ENCODE measurements at places on chromosomes 3 and 15. TPM values are rescaled to one million over a fixed set of nuclear protein-coding genes. Genes with fewer than 3 reads are reported as not detected.
A peak's percentile ranks its signal among the peaks of the same experiment; 100 is the strongest.

DNA sequence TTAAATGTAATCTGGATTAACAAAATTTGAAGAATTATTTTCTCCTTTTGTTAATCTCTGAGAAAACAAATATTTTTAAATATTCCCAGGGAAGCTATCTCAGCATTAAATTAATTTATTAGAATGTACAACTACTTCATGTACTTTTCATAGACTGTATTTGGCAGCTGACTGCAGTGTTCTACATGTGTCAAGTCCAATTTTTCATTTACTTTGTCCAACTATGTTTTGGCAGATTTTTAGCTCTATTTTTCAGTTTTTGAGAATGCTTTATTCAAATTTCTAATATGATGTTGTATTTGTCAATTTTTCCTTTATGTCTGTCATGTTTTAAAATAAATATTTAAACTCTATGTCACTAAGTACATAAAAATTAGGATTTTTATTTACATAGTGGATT is 925.1 kb downstream of the OTOL1 start:
- H3K4me3 ChIP-seq: no peak overlapping the region
- H3K4me1 ChIP-seq: no peaks in the 10 kb centered on the region
- no peak for DNase-seq
- no peaks in the 10 kb centered on the region for H3K27me3 ChIP-seq

ZNF660 gene
- total RNA-seq: 1.6 TPM

GOLGA6D gene
- not detected for total RNA-seq

DNA sequence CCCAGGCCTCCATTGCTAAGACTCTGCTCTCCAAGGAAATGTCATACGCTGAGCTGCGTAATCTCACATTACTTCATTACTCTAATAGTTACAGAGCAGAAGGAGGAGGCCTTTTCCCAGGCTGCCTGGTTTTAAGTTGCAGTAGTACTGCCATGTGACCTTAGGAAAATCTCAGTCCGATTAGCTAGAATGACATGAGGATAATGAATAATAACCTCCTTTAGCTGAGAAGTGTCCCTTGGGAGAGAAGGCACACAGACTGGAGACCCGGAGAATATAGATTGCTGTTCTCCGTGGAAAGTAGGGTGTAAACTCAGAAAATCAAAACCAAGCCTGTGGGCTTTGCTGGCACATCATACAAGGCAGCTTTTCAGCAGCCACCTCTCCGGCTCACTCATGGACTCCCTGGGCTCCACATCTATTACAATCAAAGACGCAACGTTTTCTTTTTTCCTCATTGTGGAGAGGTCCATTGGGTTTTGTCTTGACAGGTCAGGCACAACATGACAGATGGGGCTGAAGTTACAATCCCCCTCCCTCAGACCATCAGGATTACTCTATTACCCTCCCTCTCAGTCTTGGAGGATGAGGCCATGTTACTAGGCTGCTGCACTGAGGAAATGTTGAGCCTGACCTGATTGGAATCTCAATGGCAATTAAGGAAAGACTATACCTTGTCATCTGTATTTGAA is 134.8 kb upstream of the MB21D2 start:
- no peak overlapping the region for H3K4me3 ChIP-seq
- H3K4me1 ChIP-seq: no peaks in the 10 kb centered on the region
- peaks cover 8% of the 10 kb centered on the region for H3K27me3 ChIP-seq
- H3K36me3 ChIP-seq: no peaks in the 10 kb centered on the region
- no peak for DNase-seq

DNA sequence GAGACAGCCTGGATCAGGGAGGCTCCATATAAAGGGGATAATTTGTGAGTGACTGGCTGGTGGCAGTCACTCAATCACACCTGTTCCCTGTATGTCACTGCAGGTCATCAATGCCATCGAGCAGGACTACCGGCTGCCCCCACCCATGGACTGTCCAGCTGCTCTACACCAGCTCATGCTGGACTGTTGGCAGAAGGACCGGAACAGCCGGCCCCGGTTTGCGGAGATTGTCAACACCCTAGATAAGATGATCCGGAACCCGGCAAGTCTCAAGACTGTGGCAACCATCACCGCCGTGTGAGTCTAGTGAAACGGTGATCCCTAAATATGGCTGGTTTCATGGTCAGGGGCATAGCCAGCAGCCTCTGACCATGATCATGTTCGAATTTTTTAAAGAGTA is 453.2 kb downstream of the EPHB1 start:
- no peaks in the 10 kb centered on the region for H3K36me3 ChIP-seq
- H3K27ac ChIP-seq: no peak overlapping the region
- no peak overlapping the region for H3K4me3 ChIP-seq
- no peaks in the 10 kb centered on the region for H3K27me3 ChIP-seq
- no peak for DNase-seq

DNA sequence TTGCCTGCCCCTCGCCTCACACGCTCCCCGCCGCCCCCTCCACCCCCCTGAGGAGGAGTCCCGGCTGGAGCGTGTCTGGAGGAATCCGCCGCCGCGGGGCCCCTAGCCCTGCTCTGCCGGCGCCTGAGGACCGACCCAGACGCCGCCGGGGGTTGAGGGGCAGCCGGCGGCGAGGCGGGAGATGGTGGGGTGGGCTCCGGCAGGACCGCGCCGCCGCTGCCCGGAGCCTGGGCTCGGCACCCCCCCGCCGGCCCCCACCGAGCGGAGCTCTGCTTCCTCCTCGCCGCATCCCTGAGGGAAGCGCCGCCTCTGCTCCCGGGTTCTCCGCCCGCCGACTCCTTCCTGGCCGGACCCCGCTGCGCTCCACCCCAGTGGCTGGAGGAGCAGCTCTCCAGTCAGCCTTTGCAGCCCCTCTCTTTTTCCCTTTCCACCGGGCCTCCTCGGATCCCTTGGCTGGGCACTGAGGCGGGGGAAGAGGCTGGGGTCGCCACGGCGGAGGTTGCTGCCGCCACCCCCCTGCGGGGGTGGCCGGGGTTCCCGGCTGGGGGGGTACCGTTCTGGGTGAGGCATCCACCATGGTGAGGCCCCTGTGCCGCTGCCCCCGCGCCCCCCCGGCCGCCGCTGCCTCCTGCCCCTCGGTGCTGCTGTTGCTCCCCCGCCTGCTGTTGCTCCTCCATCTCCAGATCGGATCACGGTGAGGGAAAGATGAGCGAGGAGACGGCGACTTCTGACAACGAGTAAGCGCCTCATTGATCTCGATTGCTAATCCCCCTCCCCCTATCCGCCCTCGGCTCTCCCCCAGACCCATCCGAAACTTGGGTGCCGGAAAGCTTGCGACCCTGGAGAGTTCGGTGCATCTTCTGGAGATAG is at the start of gene SPRED1:
TSS of gene SPRED1 (plus strand) at position 356 of the 870 bp plus-strand sequence. CDS start at position 706, 350 bp downstream.
- H3K4me1 ChIP-seq: peaks cover 27% of the 10 kb centered on the region
- peak within 1 kb of the TSS; percentile 67 for H3K27ac ChIP-seq
- peaks cover 39% of the 10 kb centered on the region for H3K27me3 ChIP-seq
- no peaks in the 10 kb centered on the region for H3K36me3 ChIP-seq

WDR76 gene
- 81.1 TPM for total RNA-seq

GRCh38 chr3:132418916-132419315 is 1.6 kb downstream of the DNAJC13 start:
- peaks cover 14% of the 10 kb centered on the region for H3K36me3 ChIP-seq
- peak overlapping the region; percentile 99 for H3K4me3 ChIP-seq
- H3K4me1 ChIP-seq: peaks cover 41% of the 10 kb centered on the region
- H3K27me3 ChIP-seq: no peaks in the 10 kb centered on the region
- DNase-seq: no peak

- H3K36me3 ChIP-seq: no peaks in the 10 kb centered on the region
- DNase-seq: no peak
- no peak overlapping the region for H3K4me3 ChIP-seq
- no peak overlapping the region for H3K27ac ChIP-seq
- peaks cover 3% of the 10 kb centered on the region for H3K27me3 ChIP-seq
Measured at GRCh38 chr3:193732827-193733226, 139.8 kb downstream of the OPA1 start.

KCNAB1 gene
- not detected for total RNA-seq

DNA sequence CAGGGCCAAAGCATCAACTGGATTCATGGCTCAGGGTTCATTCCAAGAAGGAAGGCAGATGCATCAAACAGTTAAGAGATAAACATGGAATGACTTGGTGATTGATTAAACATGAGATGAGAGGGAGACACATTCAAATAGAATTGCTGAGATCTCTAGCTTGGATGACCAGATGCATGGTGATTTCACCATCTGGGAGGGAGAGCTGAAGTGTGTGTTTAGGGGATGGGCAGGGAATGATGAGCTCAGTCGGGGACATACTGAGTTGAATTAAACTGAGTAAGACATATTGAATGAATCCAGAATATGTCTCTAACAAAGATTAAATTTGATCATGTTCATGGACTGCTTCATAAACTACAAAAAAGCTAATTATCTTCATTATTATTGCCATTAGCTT is 35.5 kb downstream of the CADPS start:
- H3K27me3 ChIP-seq: no peaks in the 10 kb centered on the region
- H3K27ac ChIP-seq: no peak overlapping the region
- no peak overlapping the region for H3K4me3 ChIP-seq

GRCh38 chr3:117019082-117019713 is 309.6 kb downstream of the TUSC7 start:
- H3K4me3 ChIP-seq: no peak overlapping the region
- DNase-seq: peak; percentile 4
- H3K36me3 ChIP-seq: no peaks in the 10 kb centered on the region
- H3K27me3 ChIP-seq: no peaks in the 10 kb centered on the region

LDHAL6B gene
- not detected for total RNA-seq

DNA sequence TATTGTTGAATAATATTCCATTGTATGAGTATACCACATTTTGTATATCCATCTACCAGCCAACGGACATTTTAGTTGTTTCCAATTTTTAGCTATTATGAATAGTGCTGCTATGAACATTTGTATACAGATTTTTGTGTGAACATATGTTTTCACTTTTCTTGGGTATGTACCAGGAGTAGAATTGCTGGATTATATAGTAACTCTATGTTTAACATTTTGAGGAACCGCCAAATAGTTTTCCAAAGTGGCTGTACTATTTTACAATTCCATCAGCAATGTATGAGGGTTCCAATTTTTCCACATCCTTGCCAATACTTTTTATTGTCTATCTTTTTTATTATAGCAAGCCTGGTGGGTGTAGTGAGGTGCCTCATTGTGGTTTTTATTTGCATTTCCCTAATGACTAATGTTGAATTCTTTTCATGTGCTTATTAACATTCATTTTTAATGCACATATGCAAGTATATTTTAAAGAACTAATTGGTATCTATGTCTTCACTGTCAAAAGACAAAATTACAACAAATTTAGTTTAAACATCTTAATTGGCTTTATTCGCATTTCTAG is 77.5 kb upstream of the PIAS1 start:
- no peaks in the 10 kb centered on the region for H3K4me1 ChIP-seq
- H3K36me3 ChIP-seq: no peaks in the 10 kb centered on the region
- no peak overlapping the region for H3K27ac ChIP-seq
- DNase-seq: no peak
- H3K4me3 ChIP-seq: no peak overlapping the region
- no peaks in the 10 kb centered on the region for H3K27me3 ChIP-seq

DNA sequence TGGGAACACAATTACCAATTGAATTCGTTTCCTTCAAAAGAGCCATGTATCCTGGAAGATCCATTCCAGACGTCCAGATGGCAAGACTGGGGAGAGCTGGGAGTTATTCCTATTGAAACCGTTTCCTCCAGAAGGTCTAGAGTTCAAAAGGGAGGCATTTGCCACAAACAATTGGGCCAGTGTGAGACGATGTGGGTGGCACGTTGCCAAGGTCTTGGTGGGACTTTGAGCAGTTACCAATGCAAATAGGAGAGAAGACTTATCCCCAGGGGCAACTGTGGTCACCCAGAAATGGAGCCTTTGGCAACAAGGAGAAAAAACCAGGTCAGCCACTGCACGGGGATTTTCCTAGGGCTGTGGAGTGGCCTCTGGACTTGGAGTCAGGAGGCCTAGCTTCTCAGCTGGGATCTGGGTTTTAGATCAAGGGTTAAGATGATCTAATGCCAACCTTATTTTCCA is 29.6 kb upstream of the TLE3 start:
- H3K36me3 ChIP-seq: no peaks in the 10 kb centered on the region
- H3K4me3 ChIP-seq: no peak overlapping the region
- DNase-seq: no peak
- H3K27ac ChIP-seq: no peak overlapping the region
- no peaks in the 10 kb centered on the region for H3K4me1 ChIP-seq
- H3K27me3 ChIP-seq: no peaks in the 10 kb centered on the region

GRCh38 chr15:28993051-28993719 is 107.4 kb downstream of the APBA2 start:
- H3K4me3 ChIP-seq: no peak overlapping the region
- no peak for DNase-seq
- peaks cover 60% of the 10 kb centered on the region for H3K4me1 ChIP-seq
- H3K27me3 ChIP-seq: no peaks in the 10 kb centered on the region
- peak overlapping the region; percentile 83 for H3K27ac ChIP-seq

CSPG4 gene
- not detected for total RNA-seq

DNA sequence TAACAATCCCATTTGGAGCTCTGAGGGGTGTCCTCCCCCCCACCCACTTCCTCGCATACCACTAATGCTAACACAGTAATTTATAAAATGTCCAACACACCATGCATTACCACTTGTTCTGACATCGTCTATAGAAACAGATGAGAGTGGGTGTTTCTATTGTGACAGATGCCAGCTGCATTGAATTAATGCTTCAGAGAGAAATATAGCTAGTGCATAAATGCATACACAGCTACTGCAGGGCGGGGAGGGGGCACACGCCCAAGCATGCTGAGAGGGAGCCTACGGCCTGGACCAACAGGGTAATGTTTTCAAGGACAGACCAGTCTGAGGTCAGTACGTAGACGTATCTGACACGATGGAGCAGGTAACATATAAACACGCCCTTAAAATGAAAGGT is 106.0 kb upstream of the FEZF2 start:
- no peak overlapping the region for H3K27ac ChIP-seq
- H3K27me3 ChIP-seq: peaks cover 3% of the 10 kb centered on the region
- no peak for DNase-seq
- H3K4me1 ChIP-seq: no peaks in the 10 kb centered on the region
- H3K4me3 ChIP-seq: no peak overlapping the region

- DNase-seq: no peak
- peaks cover 69% of the 10 kb centered on the region for H3K4me1 ChIP-seq
- H3K27ac ChIP-seq: no peak overlapping the region
- H3K27me3 ChIP-seq: no peaks in the 10 kb centered on the region
Measured at GRCh38 chr3:108297647-108298046, 1.3 kb downstream of the HHLA2 start.

HDC gene
- 0.32 TPM for total RNA-seq

DNA sequence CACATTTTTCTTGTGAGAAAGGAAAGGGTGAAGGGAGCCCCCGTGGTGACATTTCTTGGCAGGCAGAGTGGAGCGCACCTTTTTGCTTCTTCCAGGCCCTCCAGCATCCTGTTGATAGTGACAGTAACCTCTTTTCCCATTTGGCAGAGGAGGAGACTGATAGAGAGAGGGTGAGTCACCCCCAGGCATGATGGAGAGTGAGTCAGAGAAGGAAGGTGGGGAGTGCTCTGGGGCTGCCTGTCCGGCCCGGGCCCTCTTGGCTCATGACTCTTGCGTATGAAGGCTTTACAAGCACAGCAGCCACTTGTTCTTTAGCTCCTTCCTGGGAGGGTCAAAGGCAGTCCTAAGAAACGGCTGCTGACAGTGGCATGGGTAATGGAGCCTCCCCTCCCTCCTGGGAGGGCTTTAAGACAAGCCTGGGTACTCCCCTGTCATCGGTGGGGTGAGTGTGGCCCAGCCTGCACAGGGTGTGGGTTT is 16.0 kb downstream of the ANKRD63 start:
- no peak overlapping the region for H3K4me3 ChIP-seq
- no peaks in the 10 kb centered on the region for H3K27me3 ChIP-seq
- no peaks in the 10 kb centered on the region for H3K4me1 ChIP-seq

All from activated naive CD8-positive, alpha-beta T cell treated with anti-CD3 and anti-CD28 coated beads for 36 hours (primary cell).